ENCODE measurements at places on chromosomes 6 and 20.

DNA sequence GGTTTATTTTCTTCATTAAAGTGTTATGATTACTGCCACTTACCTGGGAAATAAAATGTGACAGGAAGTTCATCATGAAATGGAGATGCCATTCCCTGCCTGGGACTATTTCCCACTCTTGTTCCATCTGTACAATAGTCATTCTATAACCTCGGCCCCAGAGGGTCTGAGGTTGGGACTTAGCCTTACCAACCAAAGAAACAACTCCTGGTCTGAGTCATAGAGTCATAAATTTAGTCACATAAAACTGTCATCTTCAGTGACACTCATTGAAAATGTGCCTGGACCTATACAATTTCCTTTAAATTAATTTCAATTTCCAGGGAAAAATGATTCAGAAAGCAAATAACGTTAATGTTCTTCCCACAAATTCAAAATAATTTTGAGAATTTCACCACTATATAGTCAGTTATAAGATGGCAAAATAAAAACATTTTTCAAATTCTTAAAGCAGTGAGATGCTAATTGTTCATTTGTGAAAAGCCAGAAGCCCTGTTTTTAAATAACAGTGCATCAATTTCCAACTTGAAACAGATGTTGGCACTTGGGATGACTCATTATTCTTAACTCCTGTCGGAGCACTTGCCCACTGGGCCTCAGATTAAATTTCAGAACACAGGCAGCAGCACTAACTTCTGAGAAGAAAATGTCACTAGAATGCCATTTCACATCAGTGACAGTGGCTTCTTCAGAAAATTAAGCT is 201.2 kb upstream of the SMLR1 start:
- DNase-seq = no peak

DNA sequence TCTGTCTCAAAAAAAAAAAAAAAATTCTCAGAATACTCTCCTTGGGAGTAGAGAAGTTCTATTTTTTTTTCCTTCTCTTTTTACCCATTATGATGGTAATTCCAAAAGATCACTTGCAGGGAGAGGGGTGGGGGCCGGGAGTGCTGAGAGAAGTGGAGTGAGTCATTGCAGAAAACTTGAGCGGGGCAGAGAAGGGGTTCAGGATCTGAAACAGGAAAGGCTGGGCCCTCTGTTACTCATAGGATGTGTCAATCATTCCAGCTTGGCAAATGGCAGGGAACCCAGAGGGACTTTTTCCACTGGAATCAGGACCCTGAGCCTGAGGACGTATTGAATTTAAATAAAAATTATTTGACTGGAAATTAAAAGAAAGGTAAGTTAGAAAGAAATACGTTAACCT is 111.4 kb upstream of the ARMC2 start:
- no peak for DNase-seq

GRCh38 chr6:165042912-165043311 is 266.5 kb downstream of the C6orf118 start:
- DNase-seq = no peak

GRCh38 chr20:31790401-31790800 is 28.8 kb upstream of the MYLK2 start:
- no peak for DNase-seq

DNA sequence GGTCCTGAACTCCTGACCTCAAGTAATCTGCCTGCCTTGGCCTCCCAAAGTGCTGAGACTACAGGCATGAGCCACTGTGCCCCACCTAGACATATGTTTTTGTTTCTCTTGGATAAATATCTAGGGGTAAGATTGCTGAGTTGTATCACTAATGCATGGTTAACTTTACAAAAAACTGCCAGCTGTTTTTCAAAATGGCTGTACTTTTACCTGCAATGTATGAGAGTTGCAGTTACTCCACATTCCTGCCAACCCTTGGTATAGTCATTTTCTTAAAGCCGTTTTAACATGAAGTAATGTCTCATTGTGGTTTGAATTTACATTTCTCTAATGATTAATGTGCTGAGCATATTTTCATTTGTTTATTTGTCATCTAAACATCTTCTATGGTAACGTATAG is 289.7 kb downstream of the UTRN start:
- DNase-seq = no peak

GRCh38 chr20:62765432-62766070 is 30.7 kb upstream of the MRGBP start:
- no peak for DNase-seq

- DNase-seq = no peak
These were observed 146.0 kb downstream of the PHACTR3 start for GRCh38 chr20:59750209-59750840.

- no peak for DNase-seq
These were observed 2.3 kb downstream of the ZBTB2 start for GRCh38 chr6:151388997-151389617.

GRCh38 chr6:139985236-139985815 is 610.9 kb upstream of the CITED2 start:
- no peak for DNase-seq

GRCh38 chr6:68716620-68717019 is 81.5 kb downstream of the ADGRB3 start:
- DNase-seq = no peak

DNA sequence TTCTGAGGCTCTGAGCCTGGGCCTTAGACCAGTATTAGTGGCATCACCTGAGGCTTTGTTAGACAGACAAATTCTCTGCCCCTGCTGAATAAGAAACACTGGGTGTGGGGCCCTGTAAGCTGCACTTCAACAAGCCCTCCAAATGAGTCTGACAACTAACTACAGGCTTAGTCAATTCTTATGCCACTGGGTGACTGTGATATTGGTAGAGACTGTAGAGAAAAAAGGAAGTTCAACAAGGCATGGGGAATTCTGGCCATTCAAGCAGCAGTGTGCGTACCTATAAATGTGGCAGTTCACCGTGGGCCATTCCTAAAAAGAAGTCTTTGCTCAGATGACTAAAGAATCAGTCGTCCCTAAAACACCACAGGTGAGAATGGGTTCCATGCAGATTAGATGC is 82.7 kb downstream of the MDN1 start:
- no peak for DNase-seq

DNA sequence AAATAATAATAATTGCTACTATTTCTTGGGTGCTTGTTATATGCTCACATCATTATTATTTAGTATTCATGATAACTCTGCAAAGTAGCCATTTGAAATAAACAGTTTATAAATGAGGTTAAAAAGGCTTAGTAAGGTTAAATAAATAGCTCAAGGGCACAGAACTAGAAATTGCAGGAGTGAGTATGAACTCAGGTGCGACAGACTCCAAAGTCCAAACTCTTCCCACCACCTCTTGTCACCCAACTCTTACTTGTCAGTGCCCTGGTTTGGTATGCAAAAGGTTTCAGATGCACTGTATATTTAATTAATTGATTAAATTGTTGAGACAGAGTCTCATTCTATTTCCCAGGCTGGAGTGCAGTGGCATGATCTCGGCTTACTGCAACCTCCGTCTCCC is 20.7 kb upstream of the CDC5L start:
- DNase-seq = no peak

- no peak for DNase-seq
These were observed 176.0 kb upstream of the FOXQ1 start for GRCh38 chr6:1135726-1136414.

DNA sequence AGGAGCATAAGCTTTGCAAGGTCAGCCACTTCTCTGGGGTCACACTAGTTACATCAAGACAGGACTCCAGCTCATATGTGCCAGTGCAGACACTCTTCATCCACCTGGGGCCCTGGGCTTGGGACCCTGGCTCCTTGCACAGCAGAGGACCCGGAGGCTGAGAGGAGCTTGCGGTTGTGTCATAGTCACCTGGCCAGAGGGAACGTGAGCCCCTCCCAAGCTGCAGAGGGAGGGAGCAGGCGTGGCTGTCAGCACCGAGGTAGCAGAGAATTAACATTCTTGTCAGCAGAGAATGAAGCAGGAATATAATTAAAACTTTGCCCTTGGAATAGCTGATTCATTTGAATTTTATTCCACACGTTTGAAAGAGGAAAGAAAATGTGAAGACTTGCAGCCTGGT is 36.8 kb downstream of the BCAS4 start:
- no peak for DNase-seq

DNA sequence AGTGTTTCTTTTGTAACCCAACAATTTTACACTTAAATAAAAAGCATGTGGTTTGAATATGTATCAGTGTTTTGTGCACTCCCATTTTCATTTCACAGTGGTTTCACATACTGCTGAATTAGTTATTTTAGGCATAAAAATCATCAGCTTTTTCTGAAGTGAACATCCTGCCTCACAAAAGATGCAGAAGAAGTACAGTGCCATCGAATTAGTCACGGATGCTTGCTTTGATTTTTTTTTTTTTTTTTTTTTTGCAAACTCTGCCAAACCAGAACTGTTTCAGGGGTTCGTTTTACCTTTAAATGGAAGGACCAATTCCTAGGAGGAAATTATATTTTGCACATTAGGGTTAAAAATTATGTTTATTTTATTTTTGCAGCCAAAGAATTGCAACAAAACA is 158.6 kb downstream of the RPS12 start:
- no peak for DNase-seq

DNA sequence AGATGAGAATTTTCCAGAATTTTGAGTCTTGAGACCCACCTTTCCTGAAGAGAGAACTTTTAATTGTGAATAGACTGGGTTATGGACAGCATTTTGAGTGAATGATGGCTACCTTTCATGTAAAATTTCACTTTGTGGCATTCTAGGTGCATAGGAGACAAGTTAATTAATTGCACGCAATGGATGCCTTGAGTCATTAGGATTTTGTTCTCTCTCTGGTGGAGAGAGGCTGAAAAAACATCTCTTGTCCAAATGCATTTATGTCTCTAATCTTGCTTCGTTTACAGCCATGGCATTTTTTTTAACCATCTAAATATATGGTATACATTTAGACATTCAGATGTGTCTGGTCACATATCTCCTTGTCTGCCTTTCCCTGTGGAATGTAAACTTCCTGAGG is 3.1 kb downstream of the RHAG start:
- no peak for DNase-seq

- DNase-seq = no peak
These were observed 148.6 kb downstream of the LRRC1 start for GRCh38 chr6:53943395-53943794.

DNA sequence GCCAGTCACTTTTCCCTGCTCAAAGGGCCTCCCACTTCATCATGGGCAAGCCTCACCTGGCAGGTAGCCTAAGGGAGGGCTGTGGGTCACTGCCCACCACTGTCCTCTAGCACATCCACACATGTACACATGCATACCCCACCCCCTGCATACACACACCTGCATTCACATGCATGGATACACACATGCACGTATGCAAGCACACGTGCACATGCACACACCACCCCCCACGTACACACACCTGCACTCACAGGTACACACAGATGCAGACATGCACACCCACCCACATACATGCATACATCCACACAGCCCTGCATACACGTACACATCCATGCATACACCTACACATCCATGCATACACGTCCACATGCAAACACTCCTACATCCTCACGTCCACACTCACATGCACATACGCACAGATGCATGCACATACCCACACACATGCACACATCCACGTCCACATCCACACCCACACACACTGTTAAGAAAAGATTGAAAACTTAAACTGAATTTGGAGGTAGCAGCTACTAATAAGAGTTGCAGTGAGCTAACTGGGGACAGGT is 14.0 kb upstream of the EXOC2 start:
- DNase-seq = no peak

DNA sequence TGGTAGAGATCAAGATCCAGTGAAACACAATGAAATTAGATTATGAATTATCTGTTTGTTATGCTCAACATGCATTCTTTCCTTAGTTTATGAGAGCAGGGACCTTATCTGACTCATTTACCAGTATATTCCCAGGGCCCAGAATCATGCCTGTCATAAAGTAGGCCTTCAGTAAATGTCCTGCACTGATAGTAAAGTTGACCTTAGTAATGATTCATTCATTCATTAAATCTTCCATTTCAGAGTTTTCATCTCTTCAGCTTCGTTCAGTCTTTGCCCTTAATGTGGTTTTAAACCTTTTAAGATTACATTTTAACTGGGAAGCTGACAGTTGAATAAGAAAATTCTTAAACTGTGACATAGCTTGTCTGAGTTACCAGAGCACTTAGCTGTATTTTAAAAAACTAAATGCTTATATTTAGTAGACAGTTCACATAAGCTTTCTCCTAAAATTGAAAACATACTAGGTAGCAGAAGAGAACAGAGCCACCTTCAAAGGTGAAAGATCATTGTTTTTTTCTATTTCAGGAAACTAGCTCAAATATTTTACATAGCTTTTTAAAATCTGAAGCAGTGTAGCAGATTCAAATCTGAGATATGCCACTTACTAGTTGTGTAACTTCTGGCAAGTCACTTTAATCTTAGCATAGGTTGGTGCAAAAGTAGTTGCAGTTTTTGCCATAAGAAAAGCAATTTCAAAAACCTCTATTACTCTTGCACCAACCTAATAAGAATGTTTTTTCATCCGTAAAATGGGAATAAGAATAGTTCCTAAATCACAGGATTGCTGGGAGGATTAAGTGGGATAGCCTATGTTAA is 41.4 kb downstream of the MCM8 start:
- no peak for DNase-seq

- no peak for DNase-seq
These were observed 219.8 kb downstream of the TMEM200A start for GRCh38 chr6:130585587-130585986.

DNA sequence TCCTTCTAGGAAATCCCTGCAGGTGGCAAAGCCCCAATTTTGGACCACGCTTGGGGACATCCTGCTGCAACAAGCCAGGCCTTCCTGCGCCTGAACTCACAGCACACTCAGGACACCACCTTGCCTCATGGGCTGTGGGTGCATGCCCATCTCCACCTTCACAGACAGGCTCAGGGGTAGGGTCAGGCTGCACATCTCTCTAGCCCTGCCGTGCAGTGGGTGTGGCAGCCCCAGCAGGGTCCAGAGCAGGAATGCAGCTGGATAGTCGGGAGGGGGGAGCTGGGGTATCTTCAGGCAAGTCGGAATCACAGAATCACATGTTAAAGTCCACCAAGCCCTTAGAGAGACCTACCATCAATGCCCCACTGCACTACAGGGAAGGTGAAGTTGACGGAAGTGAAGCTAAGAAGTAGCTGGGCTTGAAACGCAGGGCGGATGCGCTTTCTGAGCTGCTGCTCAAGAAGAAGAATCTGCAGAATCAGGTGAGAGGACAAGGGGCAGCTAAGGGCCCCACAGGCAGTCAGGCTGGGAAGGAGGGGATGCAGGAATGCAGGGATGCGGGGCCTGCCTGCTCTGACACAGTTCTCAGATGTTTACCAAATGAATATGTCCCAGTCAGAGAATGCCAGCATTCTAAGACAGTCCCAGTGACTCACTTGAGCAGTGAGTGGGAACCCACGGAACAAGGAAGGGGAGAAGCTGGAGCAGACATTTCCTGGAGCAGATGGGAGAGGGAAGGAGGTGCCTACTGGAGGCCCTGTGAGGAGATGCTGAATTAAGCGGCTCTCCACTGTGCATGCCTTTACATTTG is 11.3 kb downstream of the SERPINB6 start:
- DNase-seq = no peak

DNA sequence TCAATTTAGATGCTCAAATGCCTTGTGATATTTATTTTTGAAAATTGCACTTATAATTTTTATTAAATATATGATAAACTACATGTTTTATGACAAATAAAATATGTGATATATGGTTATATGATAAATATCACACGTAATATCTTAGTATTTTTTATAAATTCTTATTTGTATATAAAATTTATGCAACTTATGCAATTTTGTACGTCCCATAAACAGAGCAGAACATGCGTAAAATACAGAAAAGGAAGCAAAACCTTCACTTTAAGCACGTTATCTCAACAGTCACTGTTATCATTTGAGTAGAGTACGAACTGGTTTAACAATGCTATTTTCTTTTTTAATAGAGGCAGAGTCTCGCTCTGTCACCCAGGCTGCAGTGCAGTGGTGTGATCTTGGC is 15.7 kb upstream of the ADRM1 start:
- DNase-seq = no peak

Data from NCI-H774 (cell line).